ENCODE measurements at places on chromosomes 7 and 10.

- no peak for DNase-seq
These were observed 177.4 kb downstream of the ADK start for GRCh38 chr10:74328388-74328787.

GRCh38 chr7:155743177-155743576 lies 69.1 kb downstream of the SHH start:
- no peak for DNase-seq

GRCh38 chr7:69837387-69838068 lies 239.3 kb downstream of the AUTS2 start:
- DNase-seq, result no peak

DNA sequence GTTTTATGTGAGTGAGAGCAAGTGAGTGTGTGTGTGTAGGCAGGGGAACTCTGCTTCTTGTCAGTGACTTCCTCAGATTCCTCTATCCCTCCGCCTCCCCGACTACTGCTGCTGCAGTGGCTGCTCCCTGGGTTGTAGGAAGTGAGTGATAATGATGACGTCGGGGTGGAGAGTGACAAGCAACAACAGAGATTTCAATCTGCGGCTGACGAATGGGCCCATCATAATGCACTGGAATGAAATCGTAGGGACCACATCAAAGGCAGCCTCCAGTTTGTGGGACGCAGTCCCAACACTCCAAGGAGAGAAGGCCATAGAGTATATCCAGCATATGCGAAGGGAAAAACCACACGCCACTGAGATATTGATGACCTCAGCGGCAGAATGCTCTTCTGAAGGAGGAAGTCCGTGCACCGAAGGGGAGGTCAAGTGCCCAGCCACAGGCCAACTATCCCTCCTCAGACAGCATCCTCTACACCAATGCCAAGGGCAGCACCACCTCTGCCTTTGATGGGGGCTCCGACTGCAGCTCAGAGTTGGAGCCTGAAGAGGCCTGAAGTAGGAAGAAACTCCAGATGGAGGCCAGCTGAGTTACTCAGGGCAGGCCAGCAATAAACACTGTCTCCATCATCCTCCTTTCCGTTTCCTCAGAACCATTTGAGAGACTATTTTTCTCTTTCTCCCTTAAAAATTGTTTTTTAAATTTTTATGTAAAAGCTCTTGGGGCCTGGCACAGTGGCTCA lies 11.3 kb upstream of the STMP1 start:
- DNase-seq, result no peak

DNA sequence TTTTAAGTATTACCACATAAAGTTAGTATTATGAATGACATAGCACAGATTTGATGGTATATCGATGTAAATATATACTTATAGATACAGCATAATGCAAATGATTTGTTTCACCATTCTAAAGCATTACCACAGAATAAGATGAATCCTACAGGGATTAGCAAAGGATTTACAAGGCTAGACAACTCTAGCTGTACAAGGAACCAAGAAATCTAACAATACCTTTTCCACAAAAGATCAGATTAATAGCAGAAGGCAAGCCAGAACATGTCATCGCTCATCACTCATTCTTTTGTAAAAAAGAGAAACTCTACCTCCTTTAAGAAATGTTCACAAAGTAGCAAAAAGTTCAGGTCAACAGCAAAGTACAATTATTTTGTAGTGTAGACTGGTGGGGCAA lies 105.1 kb upstream of the ANK3 start:
- DNase-seq, result no peak

GRCh38 chr7:91634485-91635177 lies 245.9 kb downstream of the MTERF1 start:
- DNase-seq, result no peak

DNA sequence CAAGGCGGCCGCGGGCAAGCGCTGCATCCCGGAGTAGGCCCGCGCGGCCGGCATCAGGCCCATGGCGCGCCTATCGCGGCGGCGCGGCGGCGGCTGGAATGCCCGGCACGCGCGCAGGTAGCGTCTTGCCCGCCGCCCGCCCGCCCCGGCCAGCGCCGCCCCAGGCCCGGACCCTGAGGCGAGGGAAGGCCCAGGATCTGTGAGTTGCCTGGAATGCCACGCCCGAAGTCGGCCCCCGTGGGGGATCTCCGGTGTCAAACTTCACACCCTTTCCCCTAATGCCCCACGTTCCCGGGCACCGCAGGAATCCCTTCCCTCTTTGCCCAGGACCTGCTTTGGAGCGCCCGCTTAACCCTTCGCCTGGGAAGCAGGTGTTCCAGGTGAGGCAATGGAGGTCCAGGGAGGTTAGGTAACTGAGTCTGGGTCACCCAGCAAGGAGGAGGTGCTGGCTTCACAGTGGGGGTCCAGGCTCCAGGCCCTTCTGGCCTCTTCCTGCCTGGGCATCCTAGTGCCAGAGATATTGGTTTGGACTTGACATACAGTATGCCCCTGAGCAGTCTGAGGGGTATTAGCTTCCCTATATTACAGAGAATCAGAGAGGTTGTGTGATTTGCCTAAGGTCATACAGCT lies 138.1 kb downstream of the ARHGAP22 start:
- DNase-seq, result no peak

DNA sequence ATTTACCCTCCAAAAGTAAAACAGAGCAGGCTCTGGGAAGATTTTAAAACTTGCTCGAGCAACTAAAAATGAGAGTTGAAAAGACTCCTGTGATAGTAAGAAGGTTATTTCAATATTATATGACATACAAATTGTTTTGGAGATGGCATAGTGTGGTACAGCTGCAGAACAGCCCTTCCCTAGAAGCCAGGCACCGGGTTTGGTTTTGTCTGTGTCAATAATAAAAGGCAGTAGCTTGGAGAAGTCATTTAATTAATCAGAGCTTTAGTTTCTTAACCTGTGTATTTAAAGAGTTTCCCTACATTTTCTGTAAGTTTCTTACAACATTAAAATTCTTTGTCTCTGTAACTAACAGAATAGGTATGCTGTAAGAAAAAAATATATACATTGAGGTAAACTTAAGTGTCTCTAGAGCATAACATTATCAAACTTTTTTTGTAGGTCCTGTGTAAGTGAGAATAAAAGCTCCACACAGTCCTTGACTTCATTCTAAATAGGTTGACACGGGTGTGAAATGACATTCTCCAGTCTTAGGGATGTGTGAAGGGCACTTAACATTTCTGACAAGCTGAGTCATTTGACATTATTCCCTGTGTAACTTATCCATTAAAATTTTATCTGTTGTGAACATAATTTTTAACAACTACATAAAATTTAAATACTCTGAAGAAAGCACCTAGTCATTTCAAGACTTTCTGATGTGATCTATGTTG lies 425.0 kb upstream of the ETV1 start:
- DNase-seq, result no peak

DNA sequence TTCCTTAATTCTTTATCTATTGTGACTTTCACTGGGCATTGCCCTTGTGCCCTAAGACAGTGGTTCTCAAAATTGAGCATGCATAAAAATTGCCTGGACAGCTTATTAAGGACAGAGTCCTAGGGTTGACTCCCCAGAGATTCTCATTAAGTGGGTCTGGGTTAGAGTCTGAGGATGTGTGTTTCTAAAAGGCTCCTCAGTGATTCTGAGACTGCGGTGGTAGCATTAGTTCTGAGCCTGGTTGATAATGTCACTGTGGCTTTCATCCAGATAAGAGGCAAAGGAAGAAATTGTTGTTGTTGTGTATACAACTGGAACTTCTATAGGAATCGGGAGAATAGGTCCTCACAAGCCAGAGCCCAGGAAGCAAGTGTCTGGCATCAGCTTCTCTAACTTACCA lies 1.3 kb downstream of the IFIT2 start:
- DNase-seq, result no peak

- no peak for DNase-seq
These were observed 12.6 kb upstream of the ARL4A start for GRCh38 chr7:12674861-12675260.

DNA sequence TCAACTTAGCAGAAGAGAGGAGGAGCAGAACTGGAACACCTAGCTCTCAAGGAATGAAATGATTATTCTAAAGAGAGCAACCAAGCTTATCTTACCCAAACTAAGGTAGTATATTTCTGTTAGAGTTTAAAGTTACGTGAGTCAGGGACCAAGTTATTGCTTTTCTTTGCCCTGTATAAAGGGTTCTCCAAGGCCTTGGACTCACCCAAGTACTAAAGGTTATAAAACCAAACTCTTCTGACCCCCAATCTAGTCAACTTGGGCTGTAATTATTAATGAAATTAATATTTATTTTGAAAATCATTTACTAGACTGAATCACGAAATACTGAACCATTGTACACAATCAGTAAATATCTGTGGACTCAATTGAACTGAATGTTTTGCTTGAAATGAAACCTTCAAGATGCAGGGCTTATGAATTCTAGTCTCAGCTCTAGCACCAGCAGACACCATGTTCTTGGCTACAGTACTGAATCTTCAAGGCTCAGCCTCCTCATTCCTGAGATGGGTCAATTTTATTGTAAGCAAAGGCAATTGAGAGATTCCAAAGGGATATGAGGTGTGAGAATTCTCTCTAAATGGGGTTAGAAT lies 1.8 kb upstream of the CYP2C19 start:
- no peak for DNase-seq

DNA sequence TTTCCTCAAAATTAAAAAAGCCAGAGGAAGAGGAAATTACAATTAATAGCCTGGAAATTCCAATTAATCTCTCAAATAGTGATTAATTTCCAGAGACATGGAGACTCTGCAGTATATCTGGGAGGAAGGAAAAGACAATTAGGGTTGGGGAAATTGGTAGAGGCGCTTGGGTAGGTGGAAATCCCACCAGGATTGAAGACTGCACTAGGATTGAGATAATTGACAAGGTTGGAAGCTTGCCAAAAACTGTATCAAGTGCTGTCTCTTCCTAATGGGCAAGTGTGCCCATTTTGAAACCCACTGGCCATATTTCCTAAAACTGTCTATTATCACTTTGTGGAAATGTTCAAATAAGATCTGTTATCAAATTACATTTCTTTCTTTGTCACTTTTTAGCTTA lies 21.6 kb downstream of the CHN2 start:
- no peak for DNase-seq

DNA sequence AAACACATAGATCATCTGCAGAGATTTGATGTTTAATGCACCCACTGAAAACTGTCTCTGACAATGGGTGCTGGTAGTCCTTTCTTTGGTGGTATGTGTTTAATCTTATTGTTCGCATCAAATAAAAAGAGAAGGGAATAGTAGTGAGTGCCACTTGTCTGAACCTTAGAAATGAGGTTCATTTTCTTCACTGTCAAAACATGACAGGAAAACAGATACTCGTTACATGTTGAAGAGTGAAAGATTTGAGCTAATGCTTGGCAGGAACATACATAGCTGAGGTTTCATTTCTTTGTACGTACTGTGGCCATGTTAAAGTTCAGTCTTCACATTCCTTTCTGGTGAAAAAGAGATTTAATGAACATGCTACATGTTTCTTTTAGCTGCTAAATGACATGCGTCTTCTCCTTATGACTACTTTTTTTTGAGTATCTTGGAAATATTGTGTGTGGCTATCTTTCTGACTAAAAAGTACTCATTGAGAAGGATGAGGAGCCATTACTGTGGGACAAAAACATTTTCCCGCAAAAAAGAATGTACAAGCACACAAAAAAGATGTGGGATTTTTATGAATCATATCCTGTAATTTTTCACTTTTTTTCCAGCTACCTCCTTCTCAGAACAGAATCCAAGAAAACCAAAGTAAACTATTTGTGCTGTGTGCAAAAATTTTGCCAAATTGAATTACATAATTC lies 108.0 kb downstream of the TWIST1 start:
- DNase-seq, result no peak

DNA sequence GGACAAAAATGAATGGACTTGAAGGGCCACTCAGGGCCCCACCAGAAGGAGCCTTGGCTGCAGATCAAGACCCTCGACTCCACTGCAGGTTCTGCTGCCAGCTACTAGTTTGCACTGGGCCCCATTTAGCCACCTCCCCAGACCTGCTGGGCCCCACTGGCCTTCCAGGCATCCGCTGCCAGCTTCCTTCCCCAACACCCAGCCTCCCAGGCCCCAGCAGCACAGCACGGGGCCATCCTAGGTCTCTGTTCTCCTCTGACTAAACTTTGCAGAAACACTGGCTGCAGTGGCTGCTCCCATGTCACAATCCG lies 277.4 kb upstream of the KLF14 start:
- DNase-seq, result no peak

DNA sequence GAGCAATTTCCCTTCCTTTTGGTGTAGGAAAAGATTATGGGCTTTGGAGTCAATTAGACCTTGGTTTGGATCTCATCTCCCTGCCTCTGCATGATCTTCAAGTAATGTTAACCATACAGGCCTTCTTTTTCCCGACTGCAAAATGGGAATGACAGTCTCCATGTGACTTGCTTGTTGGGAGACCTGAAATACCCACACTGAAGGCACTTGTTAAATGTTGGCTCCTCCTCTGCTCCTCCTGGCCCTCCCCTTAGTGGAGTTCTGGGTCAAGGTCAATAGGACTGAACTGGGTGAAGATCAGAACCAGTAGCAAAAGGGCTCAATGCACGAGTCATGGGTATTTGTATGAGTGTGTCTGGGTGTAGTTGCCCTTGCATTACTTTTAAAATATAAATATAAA lies 179.4 kb upstream of the PRR15 start:
- no peak for DNase-seq

DNA sequence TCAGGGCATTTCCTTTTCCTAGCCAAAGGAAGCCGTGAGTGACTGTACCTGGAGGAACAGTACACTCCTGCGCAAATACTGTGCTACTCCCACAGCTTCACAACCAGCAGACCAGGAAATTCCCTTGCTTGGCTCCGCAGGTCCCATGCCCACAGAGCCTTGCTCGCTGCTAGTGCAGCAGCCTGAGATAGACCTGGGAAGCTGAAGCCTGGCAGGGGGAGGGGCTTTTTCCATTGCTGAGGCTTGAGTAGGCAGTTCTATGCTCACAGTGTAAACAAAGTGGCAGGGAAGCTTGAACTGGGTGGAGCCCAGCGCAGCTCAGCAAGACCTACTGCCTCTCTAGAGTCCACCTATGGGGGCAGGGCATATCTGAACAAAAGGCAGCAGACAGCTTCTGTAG lies 291.2 kb downstream of the HGF start:
- DNase-seq, result no peak

DNA sequence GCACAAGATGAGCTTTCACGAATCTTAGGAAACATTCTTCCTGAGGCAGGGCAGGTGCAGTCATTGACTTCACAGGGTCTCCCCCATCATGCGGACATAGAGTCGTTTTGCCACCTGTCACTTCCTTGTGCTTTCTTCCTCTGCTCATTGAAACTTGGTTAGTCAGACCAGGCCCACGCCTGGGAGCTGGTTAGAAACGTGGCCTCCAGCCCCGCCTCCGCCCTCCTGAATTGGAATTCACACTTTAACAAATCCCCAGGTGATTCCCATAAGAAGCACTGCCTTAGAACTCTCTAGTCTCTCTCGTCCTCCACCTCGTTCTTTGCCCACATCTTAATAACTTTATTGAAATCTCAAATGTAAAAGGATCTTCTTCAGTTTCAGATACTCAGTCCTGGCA lies 265.5 kb upstream of the FZD8 start:
- DNase-seq, result no peak
